ENCODE measurements at places on chromosomes 1 and 21.

- DNase-seq: no peak
Observed at GRCh38 chr1:208748387-208749165, 504.4 kb upstream of the PLXNA2 start.

- no peak for DNase-seq
Observed at GRCh38 chr1:246324711-246325110, 182.4 kb downstream of the SMYD3 start.

DNA sequence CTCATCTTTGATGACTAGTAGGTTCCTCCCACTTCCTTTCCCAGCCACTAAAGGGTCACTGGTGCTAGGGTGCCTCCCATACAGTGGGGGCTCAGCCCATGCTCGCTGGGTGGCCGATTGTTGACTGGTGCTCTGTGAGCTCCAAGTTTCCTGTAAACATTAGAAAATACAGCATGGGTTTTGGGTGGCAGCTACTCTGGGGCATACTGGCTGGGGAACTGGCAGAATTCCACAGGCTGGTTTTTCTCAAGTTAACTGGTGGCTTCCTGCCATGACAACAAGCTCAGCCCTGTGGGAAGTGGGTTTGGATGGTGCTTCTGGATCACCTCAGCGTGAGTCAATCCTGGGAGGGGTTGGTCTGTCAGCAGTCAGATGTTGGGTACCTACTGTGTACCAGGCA is 28.7 kb upstream of the CRNN start:
- no peak for DNase-seq

DNA sequence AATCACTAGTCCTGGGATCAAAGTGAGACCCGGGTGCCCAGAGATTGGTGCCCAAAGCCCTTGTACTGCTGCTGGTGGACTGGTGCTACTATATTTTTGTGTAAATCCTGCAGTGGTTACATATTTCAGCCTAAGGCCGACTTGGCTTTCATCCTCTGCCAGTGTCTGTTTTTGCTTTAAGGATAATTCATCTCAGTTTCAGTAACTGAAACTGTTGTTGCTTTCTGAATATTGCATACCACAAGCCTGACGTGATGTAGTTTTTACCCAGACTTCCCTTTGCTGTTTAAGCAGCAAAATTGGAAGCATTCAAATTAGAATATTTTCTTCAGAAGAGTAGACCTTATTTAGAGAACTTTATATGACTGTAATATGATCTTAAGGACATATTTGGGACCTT is 341.8 kb downstream of the RYR2 start:
- no peak for DNase-seq

- no peak for DNase-seq
Observed at GRCh38 chr1:21845646-21846641, 33.9 kb downstream of the LDLRAD2 start.

DNA sequence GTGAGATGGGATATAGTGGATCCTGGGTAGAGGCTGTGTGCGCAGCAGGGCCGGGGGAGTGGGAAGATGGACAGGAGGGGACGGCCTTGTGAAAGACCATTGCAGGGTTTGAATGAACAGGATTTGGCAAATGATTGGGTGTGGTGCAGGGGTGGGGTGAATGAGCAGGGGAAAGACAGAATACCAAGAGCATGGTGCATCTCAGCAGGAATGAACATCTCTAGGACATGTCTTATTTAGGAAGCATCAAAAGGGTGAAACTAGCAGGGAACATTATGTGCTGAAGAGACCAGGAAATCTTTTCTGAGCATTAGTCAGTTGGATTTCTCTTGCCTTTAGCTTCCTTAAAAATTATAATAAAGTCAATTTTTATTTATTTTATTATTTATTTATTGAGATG is 60.6 kb upstream of the SLC2A1 start:
- no peak for DNase-seq

- DNase-seq: no peak
Observed at GRCh38 chr1:234957330-234958065, 171.1 kb downstream of the TOMM20 start.

DNA sequence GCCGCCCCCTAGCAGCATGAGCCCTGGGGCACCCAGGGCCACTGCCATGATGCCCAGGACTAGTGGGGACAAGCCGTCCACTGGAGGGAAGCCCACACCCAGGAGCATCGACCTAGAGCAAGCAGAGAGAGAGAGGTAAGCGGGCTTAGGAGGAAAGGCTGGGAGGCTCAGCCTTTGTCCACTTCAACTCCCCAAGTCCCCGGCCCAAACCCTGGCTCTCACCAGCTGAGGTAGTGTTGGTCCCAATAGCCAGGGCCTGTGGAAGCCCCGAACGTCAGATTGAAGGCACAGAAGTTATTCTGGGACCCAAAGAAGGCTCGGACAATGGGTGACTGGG is 2.4 kb downstream of the GLMP start:
- no peak for DNase-seq

DNA sequence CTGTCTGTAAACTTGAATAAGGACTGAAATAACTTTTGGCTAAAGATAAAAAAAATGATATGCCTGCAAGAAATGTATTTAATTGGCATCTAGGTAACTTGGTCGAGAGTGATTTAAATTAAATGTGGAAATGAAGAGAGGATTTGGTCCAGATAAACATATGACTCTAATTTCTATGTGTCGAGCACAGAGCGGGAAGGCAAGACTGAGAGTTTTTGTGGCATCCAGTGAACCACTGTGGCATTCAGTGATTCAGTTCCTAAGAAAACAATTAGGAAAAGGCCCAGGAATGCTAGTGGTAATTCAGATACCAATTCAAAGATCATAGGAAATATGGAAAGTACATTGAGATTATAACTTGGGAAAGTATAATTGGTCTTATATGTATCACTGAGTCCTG is 39.6 kb downstream of the PDE4B start:
- DNase-seq: no peak

DNA sequence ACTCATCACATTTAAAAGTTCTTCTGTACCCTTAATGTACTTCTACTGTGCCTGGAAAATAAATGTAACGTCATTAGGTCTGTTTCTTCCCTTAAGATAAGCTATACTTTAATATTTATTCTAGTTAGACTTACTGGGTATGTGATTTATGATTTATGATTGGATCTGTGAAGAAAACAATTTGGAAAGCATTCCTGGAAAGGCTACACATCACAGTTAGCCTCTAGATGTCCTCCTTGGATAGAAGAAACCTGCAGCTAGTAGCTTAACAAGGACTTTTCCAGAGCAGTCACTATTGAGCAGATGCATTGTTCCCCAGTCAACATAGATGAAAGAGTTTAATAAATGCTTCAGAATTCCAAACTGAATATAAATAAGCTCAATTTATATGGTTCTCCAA is 22.2 kb upstream of the ABL2 start:
- peak; percentile 6 for DNase-seq

DNA sequence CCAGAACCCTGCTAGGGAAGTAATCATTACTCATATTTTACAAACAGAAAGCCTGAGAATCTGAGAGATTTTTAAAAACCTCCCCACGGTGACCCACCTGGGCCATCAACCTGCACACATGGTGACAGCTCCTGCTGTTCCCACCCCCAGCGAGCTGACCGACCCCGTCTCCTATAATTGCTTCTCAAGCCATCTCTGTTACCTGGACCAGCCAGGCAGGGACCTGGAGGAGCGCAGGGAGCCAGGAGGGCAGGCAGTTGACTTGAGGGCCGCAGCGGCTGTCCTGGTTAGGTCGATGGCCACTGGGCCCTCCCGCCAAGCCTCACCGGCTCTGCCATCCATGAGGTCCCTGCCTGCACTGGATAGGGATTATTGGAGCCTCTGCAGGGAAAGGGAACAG is 7.7 kb downstream of the TFF2 start:
- no peak for DNase-seq

- no peak for DNase-seq
Observed at GRCh38 chr1:83765125-83765524, 233.8 kb downstream of the TTLL7 start.

DNA sequence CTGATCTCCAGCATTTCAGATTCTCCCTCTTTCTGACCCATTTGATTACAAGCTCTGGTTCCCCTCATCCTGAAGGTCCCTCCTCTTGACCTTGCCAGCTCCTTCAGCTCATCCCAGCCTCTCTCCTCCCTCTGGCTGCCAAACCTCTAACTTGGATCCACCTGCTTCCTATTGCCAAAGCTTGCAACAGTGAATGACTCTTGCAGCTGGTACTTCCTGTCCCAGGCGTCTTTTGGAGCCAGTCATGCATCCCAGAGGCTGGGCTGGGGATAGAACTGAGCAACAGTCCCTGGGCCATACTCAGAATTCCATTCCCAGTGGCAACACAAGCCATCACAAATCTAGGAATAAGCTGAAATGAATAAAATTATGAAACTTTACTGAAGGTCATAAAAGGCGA is 27.7 kb upstream of the SPOCD1 start:
- DNase-seq: no peak

DNA sequence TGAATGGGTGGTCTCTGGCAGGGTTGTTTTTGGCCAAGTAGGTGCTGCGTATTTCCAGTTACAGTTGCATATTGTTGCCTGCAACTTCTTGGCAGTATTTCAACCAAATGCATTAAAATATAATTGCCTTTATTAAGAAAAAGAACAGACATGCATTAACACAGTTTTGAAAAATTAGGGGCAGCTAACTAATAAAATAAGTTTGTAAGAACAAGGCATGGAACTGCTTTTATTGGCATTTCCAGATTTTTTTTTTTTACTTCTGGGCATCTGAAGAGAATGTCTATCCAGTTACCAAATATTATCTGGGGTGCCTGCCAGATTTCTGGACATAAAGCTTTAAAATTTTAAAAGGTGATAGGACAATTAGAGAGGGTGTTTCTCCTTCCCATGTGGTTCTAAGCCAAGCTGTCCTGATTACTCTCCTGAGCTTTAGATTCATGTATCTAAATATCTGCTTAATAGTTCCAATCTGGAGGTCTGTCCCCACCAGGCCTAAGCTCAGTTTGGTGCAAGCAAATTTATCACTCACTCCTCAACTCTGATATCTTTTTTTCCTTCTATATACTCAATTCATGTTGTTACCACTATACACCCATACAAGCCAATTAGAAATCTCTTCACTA is 553.3 kb upstream of the USP24 start:
- DNase-seq: no peak

DNA sequence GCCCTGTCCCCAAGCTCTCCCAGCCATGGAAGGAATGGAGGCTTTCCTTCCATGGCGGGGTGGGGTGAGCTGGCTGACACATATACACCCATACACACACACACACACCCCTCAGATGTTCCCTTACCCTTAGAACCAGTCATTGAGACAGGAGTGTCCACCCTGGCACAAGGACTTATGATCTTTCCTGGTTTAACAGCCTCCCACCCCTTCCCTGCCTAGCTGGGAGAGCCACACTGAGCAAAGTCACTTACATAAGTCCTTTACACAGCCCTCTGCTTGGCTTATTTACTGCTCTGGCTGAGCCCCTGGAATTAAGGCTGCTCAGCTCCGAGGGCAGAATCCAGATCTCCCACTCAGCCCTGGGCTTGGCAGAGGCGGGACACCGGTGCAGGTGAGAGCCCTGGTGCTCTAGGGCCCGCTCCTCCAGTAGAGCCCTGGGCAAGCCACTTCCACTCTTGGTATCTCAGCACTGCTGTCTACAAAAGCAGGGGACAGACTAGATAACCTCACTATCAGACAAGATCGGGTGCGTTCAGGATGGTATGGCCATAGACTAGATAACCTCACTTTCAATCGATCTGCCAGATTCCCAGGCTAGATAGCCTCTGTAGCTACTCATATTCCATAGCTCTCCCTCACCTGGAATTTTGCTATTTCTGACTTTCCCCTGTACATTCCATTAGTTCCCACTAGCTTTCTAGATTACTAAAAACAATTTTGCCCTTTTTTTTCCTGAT is 16.7 kb downstream of the SLC6A9 start:
- DNase-seq: no peak

GRCh38 chr1:77794550-77794949 is 15.1 kb downstream of the MIGA1 start:
- DNase-seq: no peak

DNA sequence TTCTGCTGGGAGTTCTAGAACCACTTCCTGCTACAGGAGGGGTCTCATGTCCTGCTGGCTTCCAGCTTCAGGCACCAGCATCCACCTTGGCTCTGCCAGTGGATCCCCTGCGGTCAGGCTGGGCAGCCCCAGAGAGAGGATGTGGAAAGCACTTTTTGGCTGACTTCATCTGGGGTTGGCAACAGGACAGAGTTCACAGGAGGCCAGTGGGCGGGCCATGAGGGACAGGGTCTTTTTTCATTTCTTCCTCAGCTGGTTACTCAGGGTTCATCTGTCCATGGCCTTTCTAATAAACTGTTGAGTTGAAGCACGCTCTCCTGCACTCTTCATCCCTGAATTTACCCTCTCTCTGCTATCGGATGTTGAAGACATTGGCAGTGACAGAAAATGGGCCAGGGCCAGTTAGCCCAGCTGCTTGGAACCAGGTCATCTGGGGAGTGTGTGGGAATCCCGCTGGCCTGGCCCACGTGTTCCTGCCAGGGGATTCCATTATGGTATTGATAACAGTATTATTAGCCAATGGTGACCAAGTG is 45.2 kb downstream of the RPS6KA1 start:
- no peak for DNase-seq

- DNase-seq: no peak
Observed at GRCh38 chr1:51247022-51247421, 10.9 kb downstream of the RNF11 start.

- no peak for DNase-seq
Observed at GRCh38 chr1:155085504-155086127, 7.0 kb downstream of the EFNA3 start.

DNA sequence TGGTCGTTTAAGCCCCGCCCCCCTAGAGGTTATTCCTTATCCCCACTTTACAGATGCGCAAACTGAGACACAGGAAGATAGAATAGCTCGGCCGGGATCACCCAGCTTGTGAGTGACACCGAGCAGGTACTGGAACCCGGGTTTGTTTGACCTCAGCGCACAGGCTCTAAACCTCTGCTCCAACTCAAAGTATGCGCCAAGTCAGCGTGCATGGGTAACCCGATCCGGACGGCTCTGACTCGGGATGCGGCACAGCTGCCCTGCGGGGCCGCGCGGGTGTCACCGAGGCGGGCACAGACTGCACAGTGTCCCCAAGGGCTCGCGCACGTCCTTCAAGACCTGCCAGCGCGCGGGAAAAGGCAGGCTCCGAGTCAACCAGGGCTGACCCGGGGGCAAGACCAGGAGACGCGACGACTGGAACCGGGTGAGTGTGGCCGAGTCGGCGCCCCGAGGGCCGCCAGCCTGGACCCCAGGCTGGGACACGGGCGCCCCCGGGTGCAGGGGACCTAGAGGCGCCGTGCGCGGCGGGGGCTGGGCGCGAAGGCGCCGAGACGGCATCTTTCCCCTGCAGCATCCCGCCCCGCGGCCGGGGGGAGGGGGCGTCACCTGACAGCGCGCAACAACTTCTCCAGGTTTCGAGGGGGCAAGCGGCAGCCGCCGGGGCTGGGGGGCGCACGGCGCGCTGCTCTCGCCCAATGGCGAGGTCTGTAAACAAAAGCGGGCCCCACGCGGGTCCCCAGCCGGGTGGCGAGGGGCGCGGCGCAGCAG is 101.9 kb upstream of the SOD1 start:
- peak; percentile 61 for DNase-seq

DNA sequence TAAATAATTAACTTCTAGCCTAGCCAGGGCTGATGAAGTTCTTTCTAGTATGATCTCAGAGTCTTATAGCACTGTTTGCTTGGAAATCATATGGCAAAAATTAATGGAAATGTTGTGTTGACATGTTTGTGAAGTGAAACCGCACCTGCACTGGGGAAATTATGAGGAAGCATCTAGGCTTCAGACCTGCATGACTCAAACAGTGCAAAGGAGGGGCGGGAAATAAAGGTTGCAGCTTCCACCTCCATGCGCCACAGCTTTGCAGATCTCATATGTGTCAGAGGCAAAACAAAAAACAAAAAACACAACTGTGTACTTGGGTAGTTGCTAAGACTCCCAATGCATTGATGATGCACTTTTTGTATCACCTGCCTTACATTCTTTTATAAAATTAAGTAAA is 1080.6 kb downstream of the PLA2G4A start:
- DNase-seq: no peak

- DNase-seq: no peak
Observed at GRCh38 chr1:182626527-182626926, 22.3 kb upstream of the RGS16 start.

All from NCI-H1105 treated with DMSO at 0.1 percent for 48 hours (cell line).